ENCODE measurements at places on chromosomes 1 and 21.

DNA sequence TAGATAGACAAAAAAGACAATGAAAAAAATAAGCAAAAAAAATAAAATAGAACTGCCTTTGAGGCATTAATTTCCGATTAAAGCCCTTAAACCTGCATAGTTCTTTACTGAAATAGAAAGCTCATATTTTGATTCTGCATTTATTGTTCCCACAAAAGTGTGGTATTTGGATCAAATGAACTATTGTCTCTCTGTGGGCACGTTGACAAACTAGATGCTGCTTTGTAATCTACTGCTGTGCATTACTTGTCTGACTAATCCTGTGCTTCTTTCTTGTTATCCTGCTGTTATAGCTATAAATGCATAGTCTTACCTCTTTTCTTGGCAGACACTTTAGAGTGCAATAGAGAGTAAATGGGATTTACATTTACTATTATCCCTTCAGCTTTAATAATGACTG, 31.4 kb upstream of the SLC35D1 start:
- no peak overlapping the region for H3K4me3 ChIP-seq
- no peaks in the 10 kb centered on the region for H3K4me1 ChIP-seq
- H3K27ac ChIP-seq, result no peak overlapping the region
- no peak for DNase-seq
- no peaks in the 10 kb centered on the region for H3K27me3 ChIP-seq

- no peaks in the 10 kb centered on the region for H3K36me3 ChIP-seq
- no peaks in the 10 kb centered on the region for H3K27me3 ChIP-seq
- no peak for DNase-seq
- H3K27ac ChIP-seq, result no peak overlapping the region
- H3K4me3 ChIP-seq, result no peak overlapping the region
Measured at GRCh38 chr1:166730299-166730888, 108.9 kb upstream of the POGK start.

DNA sequence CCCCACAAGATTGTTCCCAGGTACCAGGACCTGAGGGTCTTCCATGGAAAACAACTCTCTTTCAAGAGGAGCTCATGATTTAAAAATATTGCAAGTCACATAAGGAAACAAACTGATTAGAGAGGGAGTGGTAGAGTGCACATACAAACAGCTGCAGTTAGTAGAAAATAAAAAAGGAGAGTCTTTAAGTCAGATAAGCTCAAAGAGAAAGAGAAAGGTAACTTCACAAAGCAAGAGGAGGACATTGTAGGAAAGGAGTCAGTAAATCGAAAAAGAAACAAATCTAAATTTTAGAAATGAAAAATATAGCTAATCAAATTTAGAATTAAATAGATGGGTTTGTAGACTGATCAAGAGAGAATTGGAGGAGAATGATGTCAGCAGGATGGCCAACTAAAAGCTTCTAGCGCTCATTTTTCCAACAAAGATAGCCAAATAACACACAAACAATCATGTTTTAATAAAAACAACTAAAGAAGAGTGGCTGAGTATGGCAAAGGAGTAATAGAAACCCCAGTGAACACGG, 86.1 kb upstream of the CD53 start:
- H3K4me3 ChIP-seq, result peak overlapping the region; percentile 80
- H3K4me1 ChIP-seq, result peaks cover 61% of the 10 kb centered on the region
- peak; percentile 66 for DNase-seq
- no peaks in the 10 kb centered on the region for H3K27me3 ChIP-seq
- H3K36me3 ChIP-seq, result no peaks in the 10 kb centered on the region

- peaks cover 9% of the 10 kb centered on the region for H3K36me3 ChIP-seq
- H3K27ac ChIP-seq, result no peak overlapping the region
- no peak overlapping the region for H3K4me3 ChIP-seq
- no peaks in the 10 kb centered on the region for H3K4me1 ChIP-seq
Measured at GRCh38 chr21:36929622-36930021, 36.8 kb downstream of the HLCS start.

- no peaks in the 10 kb centered on the region for H3K27me3 ChIP-seq
- H3K4me1 ChIP-seq, result peaks cover 64% of the 10 kb centered on the region
- DNase-seq, result no peak
- H3K36me3 ChIP-seq, result peaks cover 20% of the 10 kb centered on the region
- peak overlapping the region; percentile 2 for H3K27ac ChIP-seq
- peak overlapping the region; percentile 96 for H3K4me3 ChIP-seq
Measured at GRCh38 chr1:93349231-93350135, 3.8 kb downstream of the DR1 start.

Measured in CD4-positive, CD25-positive, alpha-beta regulatory T cell (primary cell).